Activated T-helper 1 cell treated with Interleukin-2 at 50 U/mL for 16 hours (primary cell): ENCODE measurements at places on chromosomes 1 and 21.

- no peak for DNase-seq
These were observed 277.2 kb upstream of the GJB5 start for GRCh38 chr1:34477632-34478141.

DNA sequence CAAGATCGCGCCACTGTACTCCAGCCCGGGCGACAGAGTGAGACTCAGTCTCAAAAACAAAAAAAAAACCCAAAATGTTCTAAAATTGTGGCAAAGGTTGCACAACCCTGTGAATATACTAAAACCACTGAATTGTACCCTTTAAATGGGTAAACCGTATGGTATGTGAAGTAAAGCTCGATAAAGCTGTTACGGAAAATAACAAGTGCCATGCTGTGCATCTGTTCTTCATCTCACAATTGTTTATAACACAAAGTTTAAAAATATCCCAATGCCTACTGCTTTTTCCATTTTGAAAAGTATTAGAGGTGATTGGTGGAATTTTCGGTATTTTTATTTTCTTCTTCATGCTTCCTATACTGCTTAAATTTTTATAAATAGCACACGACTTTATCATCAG is 111.5 kb downstream of the ENAH start:
- no peak for DNase-seq

DNA sequence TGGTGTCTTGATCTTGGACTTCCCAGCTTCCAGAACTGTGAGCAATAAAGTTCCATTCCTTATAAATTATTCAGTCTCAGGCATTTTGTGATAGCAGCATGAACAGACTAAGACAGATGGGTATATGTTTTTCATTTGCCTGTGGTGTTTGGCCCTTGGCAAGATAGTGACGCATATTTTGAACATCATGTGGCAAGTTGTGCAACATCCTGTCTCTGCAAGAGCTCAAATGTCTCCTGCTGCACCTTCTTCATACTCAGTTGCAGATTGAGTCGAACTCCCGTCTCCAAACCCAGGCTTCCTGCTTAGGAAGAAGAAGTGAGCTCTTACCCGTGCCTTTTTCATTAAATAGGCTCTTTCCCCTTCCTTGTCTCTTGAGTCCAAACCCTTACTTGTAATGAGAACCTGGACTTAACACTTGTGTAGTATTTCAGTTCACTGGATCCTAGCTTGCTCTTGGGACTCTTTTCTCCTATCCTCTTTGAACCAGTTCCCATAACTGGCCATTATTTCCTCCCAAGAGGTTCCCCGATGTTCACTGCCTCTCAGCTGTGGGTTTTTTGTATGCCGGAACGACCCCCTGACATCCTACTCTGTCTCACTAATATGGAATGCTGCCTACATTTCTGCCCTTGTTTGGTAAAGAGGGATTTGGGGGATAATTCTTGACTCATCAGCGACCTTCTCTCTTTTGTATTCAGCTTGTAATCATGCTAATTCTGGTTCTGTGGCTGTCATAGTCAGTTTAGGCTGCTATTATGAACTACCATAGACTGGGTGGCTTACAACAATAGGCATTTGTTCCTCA is 125.0 kb upstream of the KCNK2 start:
- no peak for DNase-seq

- no peak for DNase-seq
These were observed 41.3 kb upstream of the OSBPL9 start for GRCh38 chr1:51575406-51576084.

- DNase-seq = no peak
These were observed 469.8 kb downstream of the USP25 start for GRCh38 chr21:16199539-16199938.

DNA sequence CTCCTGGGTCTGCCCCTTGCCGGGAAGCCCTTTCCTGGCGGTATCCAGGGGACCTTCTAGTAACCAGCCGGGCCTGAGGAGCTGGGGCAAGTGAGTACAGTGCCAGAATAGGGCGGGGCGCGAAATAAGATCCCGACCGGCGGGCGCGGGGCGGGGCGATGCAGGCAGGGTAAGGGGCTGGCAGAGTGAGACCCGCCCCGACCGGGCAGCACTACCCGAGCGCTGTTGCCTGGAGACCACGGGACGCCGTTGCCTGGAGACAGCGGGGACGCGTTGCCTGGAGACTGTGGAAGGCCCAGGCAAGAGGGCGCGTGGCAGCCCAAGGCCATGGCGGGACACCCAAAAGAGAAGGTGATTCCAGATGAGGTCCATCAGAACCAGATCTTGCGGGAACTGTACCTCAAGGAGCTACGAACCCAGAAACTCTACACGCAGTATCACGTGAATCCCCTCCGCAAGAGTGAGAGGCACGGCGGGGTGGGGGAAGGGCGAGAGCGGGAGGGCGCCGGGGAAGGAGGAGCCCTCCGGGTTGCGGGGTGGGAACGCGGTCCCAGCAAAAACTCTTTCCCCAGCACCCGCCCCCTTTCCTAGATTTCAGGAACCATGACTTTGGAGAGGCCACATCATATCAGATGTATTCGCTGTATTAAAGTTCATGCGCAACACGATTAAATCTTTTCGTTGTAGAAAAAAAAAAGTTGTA is 24.3 kb downstream of the EBNA1BP2 start:
- DNase-seq = no peak

GRCh38 chr1:230787471-230787870 is 40.3 kb downstream of the CAPN9 start:
- DNase-seq = no peak

DNA sequence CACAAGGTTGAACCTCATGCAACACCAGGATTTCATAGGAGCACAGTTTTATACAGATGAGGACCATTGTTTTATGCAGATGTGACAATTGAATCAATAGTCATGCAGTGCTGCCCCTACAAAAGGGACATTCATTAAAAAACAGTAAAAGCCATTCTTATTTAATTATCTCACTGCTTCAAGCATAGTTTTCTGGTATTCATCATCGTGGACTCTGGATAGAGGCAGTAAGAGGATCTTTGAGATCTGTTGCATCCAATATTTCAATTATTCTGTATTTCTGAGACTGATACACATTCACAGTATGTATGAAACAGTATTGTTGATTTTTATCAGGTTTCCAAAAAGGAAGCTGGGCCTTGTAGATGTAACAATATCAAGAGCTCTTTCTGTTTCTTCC is 237.6 kb downstream of the RYR2 start:
- no peak for DNase-seq

DNA sequence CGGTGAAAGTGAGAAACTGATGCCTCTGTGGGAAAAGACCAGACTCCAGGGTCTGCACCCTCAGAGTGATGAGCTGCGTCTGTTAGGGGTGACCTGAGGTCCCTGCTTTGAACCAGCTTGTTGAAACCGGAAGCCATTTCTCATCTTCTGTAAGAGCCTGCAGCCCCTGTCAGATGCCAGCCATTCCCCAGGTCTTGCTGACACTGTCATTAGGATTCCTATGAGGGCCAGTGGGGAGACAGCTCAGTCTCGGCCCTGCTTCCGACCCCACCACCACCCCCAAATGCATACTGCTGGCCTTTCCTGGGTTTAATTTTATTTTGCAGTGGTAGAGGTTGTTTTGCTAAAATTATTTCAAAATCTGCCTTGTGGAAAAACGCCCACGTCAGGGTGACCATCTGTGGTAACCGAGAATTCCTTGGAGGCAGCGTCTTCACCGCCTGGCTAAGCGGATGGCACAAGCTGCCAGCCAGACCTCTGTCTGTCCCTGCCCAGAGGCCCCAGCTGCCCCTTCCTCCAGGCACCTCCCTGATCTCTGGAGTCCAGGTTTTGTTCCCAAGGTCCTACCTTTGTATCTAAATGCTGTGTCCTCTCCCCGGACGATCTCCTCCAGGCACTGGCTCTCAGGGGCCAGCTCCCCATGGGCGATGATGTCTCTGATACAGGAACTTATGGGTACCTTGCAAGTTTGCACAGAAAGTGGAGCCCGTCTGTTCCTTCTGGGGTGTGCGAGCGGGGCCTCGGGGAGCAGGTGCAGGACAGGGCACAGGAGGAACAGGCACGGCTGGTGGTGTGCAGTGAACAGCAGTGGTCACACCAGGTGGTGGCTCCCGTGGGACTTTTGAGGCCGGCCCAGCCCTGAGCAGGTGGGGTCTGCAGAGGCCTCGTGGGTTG is 49.9 kb downstream of the PRKCZ start:
- no peak for DNase-seq
